ENCODE measurements at places on chromosomes 7 and 10.

- no peak for DNase-seq
These were observed 213.0 kb downstream of the JAZF1 start for GRCh38 chr7:27967639-27968038.

- no peak for DNase-seq
These were observed 20.9 kb downstream of the ANKIB1 start for GRCh38 chr7:92266415-92267241.

- no peak for DNase-seq
These were observed 680.4 kb upstream of the POM121L12 start for GRCh38 chr7:52355053-52355452.

DNA sequence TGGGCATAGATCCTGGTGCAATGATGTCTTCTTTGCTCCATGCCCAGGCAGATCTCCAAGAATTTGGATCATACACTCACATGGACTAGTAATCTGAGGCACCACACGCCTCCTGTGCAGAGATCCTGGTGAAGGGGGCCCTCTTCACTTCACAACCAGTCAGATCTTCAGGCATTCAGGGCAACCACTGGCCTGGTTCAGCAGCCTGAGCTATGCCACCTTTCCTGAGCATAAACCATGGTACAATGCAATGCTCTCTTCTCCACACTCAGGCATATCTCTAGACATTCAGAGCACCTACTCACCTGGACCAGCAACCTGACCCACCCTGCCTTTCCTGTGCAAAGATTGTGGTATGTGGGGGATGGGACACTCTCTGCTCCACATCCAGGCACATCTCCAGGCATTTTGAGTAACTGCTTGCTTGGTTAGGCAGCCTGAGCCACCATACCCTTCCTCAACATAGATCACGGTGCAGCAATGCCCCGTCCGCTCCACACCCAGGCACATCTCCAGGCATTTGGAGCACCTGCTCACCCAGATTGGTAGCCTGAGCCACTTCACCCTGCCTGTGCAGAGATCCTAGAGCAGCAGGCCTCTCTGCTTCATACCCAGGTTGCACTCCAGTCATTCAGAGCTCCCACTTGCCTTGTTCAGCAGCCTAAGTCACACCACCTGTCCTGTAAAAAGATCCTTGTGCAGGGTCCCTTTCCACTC lies 532.2 kb upstream of the STEAP1 start:
- no peak for DNase-seq

DNA sequence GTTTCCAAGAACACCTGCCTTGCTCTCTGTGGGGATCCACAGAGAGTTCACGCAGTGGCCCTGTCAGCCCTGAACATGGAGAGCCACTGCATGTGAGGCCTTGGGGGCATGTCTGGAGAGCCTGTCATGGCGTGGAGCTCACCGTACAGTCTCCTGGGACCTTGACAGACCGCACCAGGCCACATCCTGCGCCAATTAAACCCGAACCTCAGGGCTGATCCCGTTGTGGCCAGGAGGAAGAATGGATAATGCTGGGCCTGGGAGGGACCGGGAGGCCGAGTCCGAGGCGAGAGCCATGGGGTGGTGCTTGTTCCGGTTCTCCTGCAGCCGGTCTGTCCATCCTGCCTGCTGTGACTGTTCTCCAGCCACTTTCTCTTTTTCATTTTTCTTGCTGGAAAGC lies 68.7 kb downstream of the DNAJB6 start:
- no peak for DNase-seq

DNA sequence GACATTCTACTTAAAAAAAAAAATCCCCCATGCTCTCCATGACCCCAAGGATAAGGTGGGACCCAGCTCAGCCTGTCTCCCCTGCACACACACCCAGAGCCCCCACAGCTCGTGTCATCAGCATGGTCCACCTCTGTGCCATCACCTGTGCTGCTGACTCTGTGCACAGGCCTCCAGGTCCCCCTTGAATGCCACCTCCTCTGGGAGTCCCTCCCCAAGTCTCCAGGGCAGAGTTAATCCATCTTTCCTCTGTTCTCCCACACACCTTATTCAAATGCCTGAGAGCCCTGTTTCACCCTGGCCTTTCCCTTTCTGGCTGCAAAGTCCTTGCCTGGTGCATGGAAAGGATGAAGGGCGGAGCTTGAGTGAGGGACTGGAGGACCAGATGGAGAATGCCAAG lies 194.1 kb upstream of the LYZL2 start:
- no peak for DNase-seq

GRCh38 chr10:112855134-112855533 lies 94.9 kb upstream of the TCF7L2 start:
- no peak for DNase-seq

DNA sequence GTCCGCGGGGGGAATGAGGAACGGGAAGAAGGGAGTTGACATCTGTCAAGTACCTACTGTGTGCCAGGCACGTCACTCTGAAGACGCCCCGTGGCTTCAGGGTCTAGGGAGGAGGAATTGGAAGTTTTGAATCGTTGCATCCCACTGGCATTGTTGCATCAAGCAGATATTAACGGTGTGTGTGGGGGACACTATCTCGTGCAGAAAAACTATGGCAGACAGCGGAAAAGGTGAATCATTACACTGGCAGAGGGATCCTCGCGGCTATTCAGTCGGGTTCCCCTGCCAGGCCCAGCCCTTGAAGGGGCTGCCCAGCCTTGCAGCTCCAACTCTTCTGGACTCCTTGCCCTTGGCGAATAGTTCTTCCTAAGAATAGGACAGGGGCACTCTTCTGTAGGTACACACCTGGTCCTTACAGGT lies 1.0 kb upstream of the KIAA1549 start:
- no peak for DNase-seq

DNA sequence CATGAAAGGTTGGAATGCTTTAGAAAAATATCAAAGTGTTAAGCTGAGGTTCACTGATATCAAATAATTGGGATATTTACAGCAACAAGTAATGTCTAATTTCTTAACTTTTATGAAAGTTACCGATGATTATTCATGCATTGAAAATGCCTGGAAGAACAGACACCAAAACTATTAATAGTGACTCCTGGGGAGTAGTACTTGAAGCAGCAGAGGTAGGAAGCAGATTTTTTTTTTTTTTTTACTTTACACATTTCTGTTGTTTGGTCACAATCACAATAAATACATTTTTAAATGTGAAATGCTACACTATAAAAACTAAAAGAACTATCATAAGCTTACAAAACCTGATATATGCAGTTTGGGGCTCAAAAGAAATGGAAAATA lies 70.5 kb upstream of the FGL2 start:
- no peak for DNase-seq

GRCh38 chr10:60962946-60963345 lies 19.0 kb upstream of the RHOBTB1 start:
- DNase-seq, result no peak

DNA sequence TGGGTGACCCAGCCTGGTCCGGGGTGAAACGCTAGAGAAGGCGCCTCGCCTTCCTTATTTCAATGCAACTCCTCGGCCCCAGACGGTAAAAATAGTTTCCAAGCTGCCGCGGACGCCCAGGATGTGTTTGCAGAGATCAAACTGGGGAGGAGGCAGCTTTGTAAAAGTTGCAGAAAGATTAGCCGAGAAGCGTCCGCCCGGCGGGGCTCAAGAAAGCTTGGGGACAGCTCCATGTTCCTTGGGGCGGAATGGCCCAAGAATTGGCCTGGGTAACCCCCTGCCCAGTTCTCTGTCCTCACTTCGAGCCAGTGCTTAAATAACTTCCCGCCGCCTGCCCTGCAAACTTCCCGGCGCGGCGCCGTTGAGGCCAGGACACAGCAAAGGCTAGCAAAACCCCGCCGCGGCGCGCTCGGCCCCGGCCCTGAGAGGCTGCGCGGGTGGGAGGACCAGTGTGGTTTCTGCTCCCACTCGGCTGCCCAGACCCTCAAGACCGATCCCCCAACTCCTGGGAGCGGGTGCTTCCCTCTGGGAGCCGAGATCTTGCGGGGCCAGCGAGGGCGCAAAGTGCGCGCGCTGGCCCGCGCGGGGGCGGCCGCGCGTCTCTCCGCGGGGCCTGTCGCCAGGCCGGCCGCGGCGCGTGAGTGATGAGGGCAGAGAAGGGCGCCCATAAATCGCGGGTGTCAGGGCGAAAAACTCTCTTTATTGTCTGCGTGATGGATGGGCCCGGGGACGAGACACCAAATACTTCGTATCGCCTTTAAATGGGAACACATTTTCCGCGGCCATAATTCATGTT lies 6.3 kb upstream of the ZNF503 start:
- no peak for DNase-seq

GRCh38 chr7:45656431-45656830 lies 82.3 kb downstream of the ADCY1 start:
- no peak for DNase-seq

DNA sequence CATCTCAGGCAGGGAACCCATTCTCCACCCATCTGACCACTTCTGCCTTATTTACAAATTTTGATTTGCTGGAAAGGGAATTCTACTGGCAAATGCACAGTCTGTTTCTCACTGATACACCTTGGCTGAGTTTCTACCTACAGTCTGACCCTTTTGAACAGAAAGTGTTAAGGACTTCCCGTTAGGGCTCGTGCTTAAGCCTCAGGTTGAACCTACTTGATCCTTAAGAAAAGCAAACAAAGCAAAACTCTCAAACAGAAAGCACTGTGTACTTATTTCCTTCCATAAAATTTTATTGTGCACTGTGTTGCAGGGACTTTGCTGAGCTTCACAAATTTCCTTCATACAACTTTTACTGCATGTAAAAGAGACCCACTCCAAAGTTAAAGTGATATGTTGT lies 367.8 kb downstream of the NRG3 start:
- DNase-seq, result no peak

GRCh38 chr10:129971381-129972144 lies 7.5 kb upstream of the EBF3 start:
- DNase-seq, result no peak

- DNase-seq, result no peak
These were observed 38.4 kb downstream of the STAM start for GRCh38 chr10:17682236-17682946.

- no peak for DNase-seq
These were observed 47.2 kb downstream of the MYL10 start for GRCh38 chr7:101581891-101582290.

GRCh38 chr10:43079856-43080255 lies 3.0 kb downstream of the RET start:
- DNase-seq, result no peak

DNA sequence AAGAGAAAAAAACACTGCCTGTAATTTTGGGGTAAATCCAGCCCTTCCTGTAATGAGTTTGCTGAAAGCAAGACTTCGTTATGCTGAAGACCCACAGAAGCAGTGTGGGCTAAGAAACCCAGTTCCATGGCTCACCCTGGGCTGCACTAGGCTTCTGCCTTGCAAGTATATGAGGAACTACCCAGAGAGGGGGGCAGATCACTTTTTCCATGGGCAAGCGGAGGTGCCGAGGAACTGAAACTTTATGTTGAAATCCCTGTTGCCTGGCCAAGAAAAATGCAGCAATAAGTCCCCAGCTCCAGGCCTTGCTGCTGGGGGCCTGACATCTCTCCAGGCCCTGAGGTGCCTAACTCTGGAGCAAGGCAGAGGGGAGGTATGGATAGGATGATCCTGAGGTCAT lies 8.5 kb downstream of the RASSF4 start:
- no peak for DNase-seq

DNA sequence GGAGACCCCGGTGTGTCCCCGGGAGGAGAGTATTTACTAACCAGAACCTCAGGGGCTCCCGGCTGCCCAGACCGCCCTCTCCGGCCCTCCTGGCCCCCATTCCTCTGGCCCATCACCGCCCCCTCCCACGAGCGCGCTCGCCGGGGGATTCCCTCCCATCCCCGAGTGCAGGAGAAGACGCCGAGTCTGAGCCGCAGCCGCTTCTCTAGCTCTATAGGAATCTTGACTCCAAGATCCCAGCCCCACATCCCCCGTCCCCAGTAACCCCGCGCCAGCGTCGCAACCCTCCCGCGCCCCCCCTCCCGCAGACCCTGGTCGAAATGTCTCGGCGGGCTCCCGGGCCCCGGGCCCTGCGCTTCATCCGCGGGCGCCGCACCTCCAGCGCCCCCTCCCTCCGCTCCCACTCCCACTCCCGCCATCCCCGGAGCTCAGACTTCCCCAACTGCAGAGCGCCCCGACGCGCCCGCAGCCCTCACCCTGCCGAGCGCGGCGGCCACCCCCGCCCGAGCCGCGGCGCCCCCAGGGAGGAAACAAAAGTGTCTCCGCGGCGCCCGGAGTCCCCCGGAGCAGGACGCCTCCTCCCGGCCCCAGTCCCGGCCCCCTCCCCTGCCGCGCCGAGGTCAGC lies 541 bp downstream of the ELMO1 start:
- DNase-seq, result no peak

DNA sequence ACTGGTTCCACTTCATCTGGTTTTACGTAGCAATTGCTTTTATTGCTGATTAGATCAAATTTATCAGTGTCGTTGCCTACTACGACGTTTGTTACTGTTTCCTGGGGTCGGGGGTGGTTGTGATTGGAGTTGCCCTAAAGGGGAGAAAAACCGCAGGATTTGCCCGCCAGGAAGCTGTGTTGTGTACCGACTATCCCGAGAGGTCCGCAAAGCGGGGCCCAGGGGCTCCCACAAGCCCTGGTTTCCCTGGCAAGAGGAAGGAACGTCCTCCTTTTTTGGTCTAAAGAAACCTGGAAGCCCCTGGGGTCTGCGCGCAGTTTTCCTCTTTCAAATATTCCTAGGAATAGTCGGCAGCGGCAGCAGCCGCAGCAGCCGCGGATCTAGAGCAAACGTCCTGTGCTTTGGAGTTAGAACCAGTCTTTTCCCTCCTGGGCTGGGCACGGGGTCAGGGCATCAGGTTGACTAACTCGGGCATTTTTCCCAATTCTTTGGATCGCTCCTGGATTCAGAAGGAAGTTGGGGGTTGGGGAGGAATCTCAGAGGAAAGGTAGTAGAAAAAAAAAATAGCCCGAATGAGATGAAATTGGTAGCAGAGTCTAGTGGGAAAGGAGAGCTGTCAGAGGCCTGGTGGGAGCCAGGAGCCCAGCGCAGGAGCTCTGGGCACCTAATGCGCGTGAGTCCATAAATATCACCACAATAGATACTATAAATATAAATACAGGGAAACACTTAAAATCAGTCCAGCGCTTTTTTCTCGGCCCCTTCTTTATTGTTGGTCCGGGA lies 4.6 kb downstream of the VAX1 start:
- DNase-seq, result no peak

- DNase-seq, result no peak
These were observed 77.9 kb downstream of the CTNNA3 start for GRCh38 chr10:67618116-67618515.

DNA sequence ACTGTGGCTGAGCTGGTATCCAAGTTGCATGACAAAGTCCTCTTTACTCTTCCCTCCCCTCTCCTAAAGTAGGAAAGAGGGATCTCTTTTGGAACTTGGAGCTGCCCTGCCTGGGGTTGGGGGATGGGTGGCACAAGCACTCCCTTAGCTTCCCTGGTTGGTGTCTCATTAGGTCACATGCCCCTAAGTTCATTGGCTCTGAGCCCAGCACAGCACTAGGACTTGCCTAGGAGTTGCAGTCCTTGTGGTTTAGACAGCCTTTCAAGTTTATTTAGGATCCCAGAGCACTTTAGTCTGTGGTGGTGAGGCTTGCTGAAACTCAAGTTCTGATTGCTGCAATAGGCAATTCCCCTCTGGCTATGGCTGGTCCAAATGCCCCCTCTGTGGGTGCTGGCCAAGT lies 281.4 kb downstream of the NXPH1 start:
- DNase-seq, result no peak
